ENCODE measurements at places on chromosomes 5 and 9. TPM values are rescaled to one million over a fixed set of nuclear protein-coding genes. Genes with fewer than 3 reads are reported as not detected.

- no peak for DNase-seq
Observed at GRCh38 chr5:122697191-122697590, 77.7 kb upstream of the SNX2 start.

ZNF608 gene
- 18.8 TPM for polyA plus RNA-seq

GRCh38 chr9:8715788-8716187 is 916.2 kb upstream of the DMAC1 start:
- no peak for DNase-seq

DNA sequence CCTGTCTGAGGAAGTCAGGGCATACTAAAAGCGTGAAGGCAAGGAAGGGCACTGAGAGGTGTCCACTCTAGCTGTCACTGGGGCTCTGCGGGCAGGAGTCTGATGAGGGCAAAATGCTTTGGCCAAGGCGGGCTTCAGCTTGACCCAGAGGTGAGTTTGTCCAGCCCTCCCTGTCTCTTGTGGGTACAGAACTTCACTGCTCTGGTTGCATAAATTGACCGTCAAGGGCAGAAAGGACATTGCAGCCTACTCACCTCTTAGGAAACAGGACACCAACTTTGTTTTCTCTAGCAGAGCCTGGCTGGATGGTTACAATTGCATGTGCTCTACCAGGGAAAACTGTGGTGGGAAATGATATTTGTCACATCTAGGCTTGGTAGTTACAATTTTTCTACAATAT is 170.9 kb downstream of the TMEM38B start:
- no peak for DNase-seq

GRCh38 chr5:176151281-176151680 is 86.9 kb upstream of the SIMC1 start:
- no peak for DNase-seq

STC2 gene
- polyA plus RNA-seq: not detected

SHISAL2B gene
- not detected for polyA plus RNA-seq

GRCh38 chr5:55701462-55702103 is 10.5 kb downstream of the SLC38A9 start:
- no peak for DNase-seq

GRCh38 chr5:1480217-1480616 is 35.0 kb upstream of the SLC6A3 start:
- peak; percentile 72 for DNase-seq

CDC20B gene
- not detected for polyA plus RNA-seq

GRCh38 chr9:105636331-105636730 is 25.9 kb upstream of the TAL2 start:
- DNase-seq: no peak

HTR4 gene
- not detected for polyA plus RNA-seq

DNA sequence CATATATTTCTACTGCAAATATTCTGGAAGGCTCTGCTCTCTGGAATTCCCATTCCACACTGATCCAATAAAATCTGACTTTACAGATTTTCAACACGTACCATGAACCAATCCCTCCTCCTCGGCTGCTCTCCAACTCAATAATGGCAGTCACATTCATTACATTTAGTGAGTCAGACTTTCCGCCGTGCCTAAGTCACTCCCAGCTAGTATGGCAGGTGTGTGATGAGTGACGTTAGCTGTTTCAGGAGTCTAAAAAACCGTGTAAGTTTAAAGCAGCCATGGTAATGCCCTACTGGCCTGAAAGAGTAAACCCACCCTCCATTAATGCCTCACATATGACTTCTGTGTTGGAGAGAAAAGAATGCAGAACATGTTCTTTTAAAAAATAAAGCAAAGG is 3.3 kb downstream of the FBN2 start:
- no peak for DNase-seq

- DNase-seq: no peak
Observed at GRCh38 chr9:113504725-113505590, 41.4 kb downstream of the RGS3 start.

GRCh38 chr9:88947581-88948573 is 43.4 kb upstream of the S1PR3 start:
- DNase-seq: no peak

- DNase-seq: no peak
Observed at GRCh38 chr9:136977223-136977622, at the start of gene PTGDS. TSS of gene PTGDS (plus strand) at chr9:136977504. CDS start at chr9:136977579, 75 bp downstream.

- no peak for DNase-seq
Observed at GRCh38 chr9:108786901-108787689, 68.7 kb downstream of the ACTL7B start.

DNA sequence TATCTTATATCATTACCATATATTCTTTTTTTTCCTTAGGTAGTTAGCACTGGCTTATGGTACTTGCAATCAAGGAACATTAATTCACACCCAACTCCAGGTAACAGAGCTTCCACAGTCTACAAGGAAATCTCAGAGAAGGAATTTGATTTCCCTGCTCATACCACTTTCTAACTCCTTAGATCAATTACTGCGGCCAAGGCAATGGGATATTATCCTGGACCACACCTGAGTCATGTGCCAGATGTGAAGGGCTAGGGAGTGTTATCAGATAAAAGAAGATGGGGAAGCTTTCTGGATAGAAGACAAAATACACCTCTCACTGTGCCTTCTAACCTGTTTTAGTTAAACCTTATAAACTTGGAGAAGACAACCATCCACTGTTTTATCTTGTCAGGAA is 181.2 kb downstream of the CCDC192 start:
- DNase-seq: no peak

- no peak for DNase-seq
Observed at GRCh38 chr9:77556396-77556795, 91.7 kb downstream of the GNA14 start.

PCDHA1 gene
- polyA plus RNA-seq: not detected

HMMR gene
- 0.34 TPM for polyA plus RNA-seq

GRCh38 chr5:170629566-170630175 is 125.9 kb downstream of the KCNIP1 start:
- no peak for DNase-seq

TLR4 gene
- 0.51 TPM for polyA plus RNA-seq

DNA sequence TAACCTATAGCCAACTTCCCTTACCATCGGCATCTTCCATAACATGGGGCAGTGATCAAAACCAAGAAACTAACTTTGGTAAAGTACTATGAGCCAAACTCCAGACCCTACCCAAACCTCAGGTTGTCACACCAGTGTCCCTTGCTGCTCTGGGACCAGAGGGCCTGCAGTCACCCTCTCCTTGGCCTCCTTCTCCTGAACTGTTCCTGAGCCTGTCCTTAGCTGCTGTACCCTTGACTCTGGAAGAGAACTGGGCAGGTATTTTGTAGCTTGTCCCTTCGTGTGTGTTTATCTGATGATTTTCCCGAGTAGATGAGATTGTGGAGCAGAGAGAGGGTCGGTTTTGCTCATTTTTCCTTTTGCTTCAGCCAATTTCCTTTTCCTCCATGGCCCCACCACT is 240.4 kb downstream of the SYK start:
- DNase-seq: no peak

DNA sequence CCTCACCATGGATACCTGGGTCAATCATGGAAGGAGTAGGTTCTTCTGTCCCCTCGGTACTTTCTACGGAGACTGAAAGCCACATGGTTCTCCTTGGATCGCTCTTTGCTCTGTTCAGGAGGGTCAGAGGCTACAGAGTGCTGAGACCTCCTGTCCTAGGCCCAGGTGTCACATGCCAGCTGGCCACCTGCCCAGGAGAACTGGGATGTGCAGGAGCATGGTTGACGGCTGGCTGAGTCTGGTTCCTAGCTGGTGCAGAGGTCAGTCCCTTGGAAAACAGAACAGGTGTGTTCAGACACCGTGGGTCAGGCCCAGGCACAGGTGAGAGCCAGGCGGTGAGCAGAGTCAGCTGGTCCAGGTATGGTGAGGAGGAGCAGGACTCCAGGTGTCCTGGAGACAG is 416.3 kb downstream of the IRX1 start:
- DNase-seq: no peak

GRCh38 chr9:102054811-102055210 is 316.4 kb upstream of the GRIN3A start:
- DNase-seq: no peak

DNA sequence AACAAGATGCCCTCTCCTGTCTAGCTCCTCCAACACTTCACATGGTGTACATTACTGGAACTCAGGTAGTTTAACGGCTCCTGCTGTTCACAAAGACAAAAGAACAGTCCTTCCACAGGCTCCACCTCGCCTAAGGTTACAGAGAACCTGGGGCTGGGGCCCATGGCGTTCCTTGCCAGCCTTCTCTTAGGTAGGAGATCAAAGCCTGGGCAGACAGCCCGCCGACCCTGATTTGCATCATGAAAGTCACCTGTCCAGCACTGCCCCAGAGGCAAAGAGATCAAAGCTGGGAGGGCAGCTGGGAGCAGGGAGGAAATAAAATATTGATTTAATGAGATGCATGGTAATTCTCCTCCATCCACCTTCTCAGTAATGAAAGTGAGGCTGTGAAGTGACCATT is 115.0 kb upstream of the SLIT3 start:
- no peak for DNase-seq

DNA sequence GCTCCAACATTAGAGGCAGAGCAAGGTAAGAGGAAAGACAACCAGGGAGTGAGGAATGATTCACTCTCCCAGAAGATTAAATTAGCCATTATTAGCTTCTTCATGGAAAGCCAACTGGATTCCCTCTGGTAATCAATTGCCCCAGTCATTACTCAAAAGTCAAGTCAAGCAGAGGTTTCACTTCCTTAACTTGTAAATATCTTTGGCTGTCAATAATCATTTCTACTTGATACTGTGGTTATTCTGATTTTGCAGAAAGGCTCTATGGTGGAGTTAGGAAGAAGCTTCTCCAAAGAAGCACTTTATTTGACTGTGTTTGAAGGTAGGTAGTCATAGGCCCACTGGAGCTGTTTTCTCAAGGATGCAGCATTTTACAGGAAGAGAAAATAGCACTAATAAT is 78.0 kb downstream of the JAKMIP2 start:
- DNase-seq: no peak

GRCh38 chr9:121278477-121279261 is 10.7 kb downstream of the GSN start:
- DNase-seq: peak; percentile 62

DNA sequence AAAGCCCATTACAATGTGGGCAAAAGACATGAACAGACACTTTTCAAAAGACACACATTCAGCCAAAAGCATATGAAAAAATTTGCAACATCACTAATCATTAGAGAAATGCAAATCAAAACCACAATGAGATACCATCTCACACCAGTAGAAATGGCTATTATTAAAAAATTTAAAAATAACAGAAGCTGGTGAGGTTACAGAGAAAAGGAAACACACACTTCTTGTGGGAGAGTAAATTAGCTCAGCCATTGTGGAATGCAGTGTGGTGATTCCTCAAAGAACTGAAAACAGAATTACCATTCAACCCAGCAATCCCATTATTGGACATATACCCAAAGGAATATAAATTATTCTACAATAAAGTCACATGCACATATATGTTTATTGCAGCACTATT is 585.2 kb upstream of the TUSC1 start:
- DNase-seq: no peak

- DNase-seq: no peak
Observed at GRCh38 chr9:85971731-85972130, 30.8 kb downstream of the NAA35 start.
